ENCODE measurements at places on chromosomes 1 and 21.

GRCh38 chr1:213446496-213446895 lies 395.5 kb downstream of the RPS6KC1 start:
- no peak overlapping the region for H3K27ac ChIP-seq
- H3K27me3 ChIP-seq: no peaks in the 10 kb centered on the region
- no peaks in the 10 kb centered on the region for H3K4me1 ChIP-seq
- no peaks in the 10 kb centered on the region for H3K36me3 ChIP-seq
- no peak overlapping the region for H3K4me3 ChIP-seq

DNA sequence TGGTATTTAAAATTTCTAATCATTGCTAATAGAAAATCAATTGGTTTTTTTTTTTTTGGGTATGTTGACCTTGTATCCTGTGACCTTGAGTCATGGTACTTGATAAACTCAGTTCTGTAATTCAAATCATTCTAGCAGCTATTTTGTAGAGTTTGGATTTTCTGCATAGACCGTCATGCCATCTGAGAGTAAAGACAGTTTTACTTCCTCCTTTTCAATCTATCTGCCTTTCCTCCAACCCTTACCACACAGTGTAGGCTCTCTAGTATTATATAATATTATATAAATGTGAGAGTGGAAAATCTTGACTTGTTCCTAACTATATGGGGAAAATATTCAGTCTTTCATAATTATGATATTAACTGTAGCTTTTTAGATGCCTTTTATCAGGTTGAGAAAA lies 7.0 kb downstream of the TDRD5 start:
- H3K27ac ChIP-seq: no peak overlapping the region
- H3K27me3 ChIP-seq: no peaks in the 10 kb centered on the region
- no peak overlapping the region for H3K4me3 ChIP-seq
- no peaks in the 10 kb centered on the region for H3K36me3 ChIP-seq
- H3K4me1 ChIP-seq: no peaks in the 10 kb centered on the region
- no peak for DNase-seq

GRCh38 chr1:243910607-243911006 lies 60.6 kb upstream of the AKT3 start:
- H3K4me3 ChIP-seq: no peak overlapping the region
- no peaks in the 10 kb centered on the region for H3K4me1 ChIP-seq
- H3K27me3 ChIP-seq: no peaks in the 10 kb centered on the region
- H3K27ac ChIP-seq: no peak overlapping the region
- H3K36me3 ChIP-seq: no peaks in the 10 kb centered on the region

- no peak for DNase-seq
- H3K36me3 ChIP-seq: no peaks in the 10 kb centered on the region
- H3K4me3 ChIP-seq: no peak overlapping the region
- H3K27me3 ChIP-seq: no peaks in the 10 kb centered on the region
- no peak overlapping the region for H3K27ac ChIP-seq
Measured at GRCh38 chr21:14213164-14213563, 2.4 kb upstream of the LIPI start.

- no peak overlapping the region for H3K4me3 ChIP-seq
- H3K27me3 ChIP-seq: no peaks in the 10 kb centered on the region
- H3K27ac ChIP-seq: no peak overlapping the region
- peaks cover 62% of the 10 kb centered on the region for H3K36me3 ChIP-seq
Measured at GRCh38 chr1:37888022-37888700, 28.8 kb upstream of the MTF1 start.

- no peak overlapping the region for H3K4me3 ChIP-seq
- H3K27ac ChIP-seq: no peak overlapping the region
- no peaks in the 10 kb centered on the region for H3K4me1 ChIP-seq
- no peak for DNase-seq
Measured at GRCh38 chr1:6041432-6042062, 4.1 kb upstream of the KCNAB2 start.

All from thoracic aorta (tissue), 2 donors.